T-helper 17 cell (primary cell): ENCODE measurements at places on chromosomes 3 and 15.

DNA sequence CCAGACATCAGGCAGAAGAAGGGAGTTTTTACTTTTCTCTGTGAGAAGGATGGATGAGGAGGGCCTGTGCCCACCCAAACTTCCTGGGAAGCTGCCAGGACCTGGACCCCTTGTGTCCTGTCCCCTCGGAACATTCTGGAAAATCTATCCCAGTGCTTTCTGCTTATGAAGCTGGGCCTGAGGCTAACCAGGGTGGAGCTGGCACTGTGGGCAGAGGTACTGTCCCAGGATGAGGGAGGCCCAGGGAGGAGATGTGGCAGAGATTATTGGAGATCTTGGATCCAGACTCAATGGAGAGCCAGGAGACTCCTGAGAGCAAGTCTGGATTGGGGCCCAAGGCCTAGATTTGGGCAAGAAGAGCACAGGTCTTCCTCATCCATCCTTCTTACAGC is 44.4 kb downstream of the SPSB4 start:
- DNase-seq, result no peak

GRCh38 chr3:86985181-86985826 is 5.6 kb downstream of the VGLL3 start:
- no peak for DNase-seq

DNA sequence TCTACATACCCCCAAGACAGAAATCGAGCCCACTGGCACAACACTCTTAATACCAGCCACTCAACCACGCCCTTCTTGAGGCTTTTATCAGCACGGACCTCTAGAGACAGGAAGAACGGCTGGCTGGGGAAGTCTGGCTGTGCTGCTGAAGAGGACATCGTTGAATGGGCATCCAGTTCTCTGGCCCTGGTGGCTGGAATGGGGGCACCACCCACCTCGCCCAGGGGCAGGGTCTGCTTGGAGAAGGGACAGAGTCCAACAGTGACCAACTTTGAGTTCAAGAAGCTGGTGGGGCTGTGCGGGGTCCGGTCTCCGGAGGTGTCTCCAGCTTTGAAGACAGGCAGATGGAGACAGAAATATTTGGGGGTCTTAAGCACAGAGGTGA is 77.5 kb downstream of the ATP10A start:
- no peak for DNase-seq

GRCh38 chr15:89101302-89102193 is 13.3 kb downstream of the ABHD2 start:
- DNase-seq, result no peak

GRCh38 chr3:184186184-184186901 is at the start of gene ABCF3:
ABCF3 (plus strand) TSS chr3:184186199; CDS start chr3:184186208, 9 bp downstream.
- no peak for DNase-seq

- no peak for DNase-seq
These were observed 43.1 kb downstream of the AMOTL2 start for GRCh38 chr3:134330883-134331810.

GRCh38 chr15:47516972-47517371 is 200.3 kb upstream of the SEMA6D start:
- no peak for DNase-seq

GRCh38 chr3:149933008-149933407 is 37.7 kb downstream of the PFN2 start:
- DNase-seq, result no peak

GRCh38 chr15:85667491-85668424 is 127.0 kb downstream of the KLHL25 start:
- peak; percentile 47 for DNase-seq

DNA sequence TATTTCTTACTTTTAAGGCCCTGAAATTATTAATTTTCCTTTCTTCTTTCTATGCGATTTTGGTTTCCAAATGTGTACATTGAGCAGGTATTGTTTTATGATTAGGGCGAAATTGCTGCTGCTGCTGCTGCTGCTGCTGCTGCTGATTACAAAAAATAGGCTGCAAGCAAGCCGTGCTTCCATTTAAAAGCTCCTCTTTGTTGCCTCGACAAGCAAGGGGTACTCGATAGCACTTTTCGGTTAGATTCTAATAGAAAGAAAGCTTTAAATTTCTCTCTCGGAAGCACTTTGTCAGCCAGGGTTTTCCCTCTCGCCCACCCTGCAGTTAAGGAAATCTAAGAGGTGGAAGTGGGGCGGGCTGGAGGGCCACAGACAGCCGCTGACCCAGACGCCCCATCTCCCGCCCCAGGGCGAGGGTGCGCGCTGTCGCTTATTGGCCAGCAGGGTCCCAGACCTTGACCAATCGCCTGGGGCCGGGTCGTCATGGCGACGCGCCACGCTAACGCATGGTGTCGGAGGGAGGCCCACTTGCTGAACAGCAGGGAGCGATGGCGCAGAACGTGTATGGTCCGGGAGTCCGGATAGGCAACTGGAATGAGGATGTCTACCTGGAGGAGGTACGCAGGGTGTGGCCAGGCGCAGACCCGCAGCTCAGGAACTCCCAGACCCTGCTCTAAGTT is at the start of gene CFAP161:
TSS of gene CFAP161 (plus strand) at position 489 of the 680 bp plus-strand sequence. CDS start at position 549, 60 bp downstream.
- DNase-seq, result no peak

- no peak for DNase-seq
These were observed 414.6 kb upstream of the ARPP21 start for GRCh38 chr3:35224565-35225295.

GRCh38 chr15:99762288-99762687 is 29.1 kb upstream of the LYSMD4 start:
- DNase-seq, result no peak
